ENCODE measurements at places on chromosomes 13 and 19.

- DNase-seq = no peak
These were observed 488 bp upstream of the EEF2 start for GRCh38 chr19:3985643-3986259.

DNA sequence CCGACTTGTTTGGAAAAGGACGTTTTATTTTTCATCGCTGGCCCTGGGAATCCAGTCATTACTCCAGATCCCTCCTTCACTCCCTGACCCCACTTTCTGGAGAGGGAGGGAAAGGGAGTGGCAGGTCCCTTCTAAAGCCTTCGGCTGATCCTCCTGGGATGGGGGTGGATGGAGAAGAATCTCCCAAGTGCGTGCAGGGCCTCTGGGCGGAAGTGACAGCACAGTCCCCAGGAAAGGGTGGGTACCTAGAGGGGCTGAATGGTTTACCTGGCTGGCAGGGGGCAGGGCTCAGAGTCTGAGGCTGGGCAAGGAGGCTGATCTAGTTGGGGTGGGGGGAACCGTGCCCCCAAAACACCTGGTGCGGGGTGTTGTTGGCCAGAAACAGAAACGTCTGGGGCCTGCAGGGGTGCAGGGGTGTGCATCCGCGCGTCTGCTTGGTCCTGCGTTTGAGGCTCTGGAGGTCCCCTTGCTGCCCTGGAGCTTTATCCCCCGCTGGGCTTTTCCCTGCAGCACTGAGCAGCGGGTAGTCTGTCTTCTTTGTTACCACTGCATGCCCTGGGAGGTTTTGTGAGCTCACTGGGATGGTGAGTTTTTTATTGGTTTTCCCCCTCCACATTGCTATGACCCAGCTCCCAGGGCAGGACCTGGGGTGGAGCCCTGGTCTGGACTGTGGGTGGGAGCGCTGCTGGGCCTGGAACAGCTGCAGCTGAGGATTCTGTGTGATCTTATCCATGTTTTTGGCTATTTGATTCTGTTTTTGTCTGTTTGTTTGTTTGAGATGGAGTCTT lies 3.0 kb upstream of the ZNF628 start:
- no peak for DNase-seq

GRCh38 chr13:66341635-66342377 lies 888.3 kb downstream of the PCDH9 start:
- no peak for DNase-seq

DNA sequence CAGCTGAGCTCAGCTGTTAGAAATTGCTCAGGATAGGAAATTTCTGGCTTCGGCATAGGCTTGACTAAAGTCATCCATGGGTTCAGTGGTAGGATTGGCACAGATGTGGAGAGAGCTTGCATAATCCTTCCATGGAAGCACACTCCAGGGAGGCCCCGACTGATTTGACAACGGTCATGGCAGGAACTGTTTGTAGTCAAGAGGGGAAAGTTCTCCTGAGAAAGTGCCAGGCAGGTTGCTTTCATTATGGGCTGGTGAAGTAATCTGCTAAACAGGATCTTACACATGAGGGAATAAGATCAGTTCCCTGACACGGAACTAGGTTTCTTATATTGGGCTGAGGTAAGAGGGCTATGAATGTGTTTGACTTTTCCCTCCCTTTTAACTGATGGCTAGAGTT lies 120.1 kb downstream of the RGCC start:
- DNase-seq = no peak

DNA sequence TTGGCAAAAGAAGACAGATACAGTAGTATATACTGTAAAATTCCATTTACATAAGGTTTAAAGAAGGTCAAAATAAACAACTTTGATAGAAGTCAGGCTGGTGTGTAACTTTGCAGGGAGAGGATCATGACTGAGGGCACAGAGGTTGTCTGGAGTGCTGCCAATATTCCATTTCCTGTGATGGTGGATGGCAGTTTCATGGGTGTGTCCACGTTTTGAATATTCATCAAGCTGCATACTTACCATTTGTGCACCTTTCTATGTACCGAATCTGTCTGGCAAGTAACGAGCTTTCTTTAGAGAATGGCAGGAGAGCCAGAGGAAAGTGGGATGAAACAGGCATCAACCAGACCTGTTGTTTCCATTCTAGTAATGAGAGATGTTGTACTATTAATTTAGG lies 420.5 kb upstream of the HTR2A start:
- no peak for DNase-seq
